NCI-H1436 (cell line): ENCODE measurements at places on chromosomes 6 and 20.
A peak's percentile ranks its signal among the peaks of the same experiment; 100 is the strongest.

DNA sequence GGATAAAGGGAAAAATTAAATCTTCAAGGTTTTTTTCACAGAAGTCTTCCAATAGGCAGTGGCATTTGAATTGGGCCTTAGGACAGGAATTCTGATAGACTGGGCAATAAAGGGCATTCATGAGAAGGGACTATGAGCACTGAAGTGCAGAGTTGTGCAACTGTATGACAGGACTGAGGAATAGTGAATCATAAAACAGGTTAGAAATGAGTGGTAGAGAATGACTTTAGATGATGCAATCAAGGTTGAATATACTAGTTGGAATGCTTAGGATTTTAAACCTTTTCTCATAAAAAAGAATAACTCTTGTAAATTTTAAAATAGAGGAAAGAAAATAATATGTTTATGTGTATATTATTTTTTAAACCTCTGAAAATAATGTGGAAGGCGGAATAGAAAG is 944.7 kb downstream of the PHF3 start:
- DNase-seq = no peak

GRCh38 chr20:53599378-53599777 is 5.7 kb upstream of the ZNF217 start:
- no peak for DNase-seq

GRCh38 chr6:108690326-108691049 is 129.8 kb downstream of the FOXO3 start:
- DNase-seq = no peak

DNA sequence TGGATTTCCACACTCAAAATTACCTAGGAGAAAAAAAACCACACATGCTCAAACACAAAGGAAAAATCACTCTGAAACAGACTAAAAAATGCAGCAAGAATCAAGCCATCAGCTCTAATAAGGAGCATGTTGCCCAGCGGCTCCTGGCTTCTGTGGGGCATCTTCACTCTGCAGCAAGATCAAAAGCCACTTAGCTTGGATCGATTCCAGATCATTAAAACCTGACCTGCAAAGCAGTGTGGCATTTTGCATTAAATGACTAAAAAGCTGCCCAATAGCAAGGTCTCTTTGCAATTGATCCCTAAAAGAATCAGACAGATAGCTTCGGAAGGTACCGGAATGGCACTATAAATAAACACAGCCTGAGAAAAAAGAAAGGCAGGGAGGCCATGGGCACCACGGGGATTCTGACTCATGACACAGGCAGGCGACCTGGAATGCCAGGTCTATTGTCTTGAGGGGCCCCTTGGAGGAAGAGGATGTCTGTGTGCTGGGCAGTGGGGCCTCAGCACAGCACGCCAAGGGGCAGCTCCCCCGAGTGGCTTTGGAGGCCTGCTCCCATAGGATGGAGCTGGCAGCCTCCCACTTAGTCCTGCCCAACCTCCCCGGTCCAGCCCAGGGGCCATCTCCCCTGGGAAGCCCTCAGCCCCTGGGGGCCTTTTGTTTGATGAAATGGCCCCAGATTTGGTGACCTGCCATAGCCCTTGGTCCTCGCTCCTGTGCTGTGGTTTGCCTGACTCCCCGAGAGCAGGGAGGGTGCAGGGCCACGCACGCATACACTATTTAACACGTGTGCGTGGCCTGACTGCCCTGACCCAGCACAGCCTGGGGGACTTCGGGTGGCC is 7.6 kb downstream of the LEMD2 start:
- no peak for DNase-seq

DNA sequence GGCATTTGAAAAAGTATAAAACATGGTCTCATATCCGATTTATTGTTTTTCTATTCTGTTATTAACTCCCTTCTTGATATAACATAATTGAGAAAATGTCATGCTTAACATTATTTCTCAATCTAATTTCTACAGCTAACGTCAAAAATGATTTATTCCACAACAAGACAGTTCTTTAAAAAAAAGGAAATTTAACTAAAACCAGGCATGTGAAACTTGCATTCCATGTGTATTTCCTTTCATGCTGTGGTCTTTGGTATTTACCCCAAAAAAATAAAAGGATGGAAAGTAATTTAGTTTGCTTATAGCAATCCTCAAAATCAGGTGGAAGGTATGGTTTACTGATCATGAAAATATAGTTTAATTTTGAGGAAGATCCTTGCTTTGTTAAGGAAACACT is 142.8 kb downstream of the COL21A1 start:
- no peak for DNase-seq

DNA sequence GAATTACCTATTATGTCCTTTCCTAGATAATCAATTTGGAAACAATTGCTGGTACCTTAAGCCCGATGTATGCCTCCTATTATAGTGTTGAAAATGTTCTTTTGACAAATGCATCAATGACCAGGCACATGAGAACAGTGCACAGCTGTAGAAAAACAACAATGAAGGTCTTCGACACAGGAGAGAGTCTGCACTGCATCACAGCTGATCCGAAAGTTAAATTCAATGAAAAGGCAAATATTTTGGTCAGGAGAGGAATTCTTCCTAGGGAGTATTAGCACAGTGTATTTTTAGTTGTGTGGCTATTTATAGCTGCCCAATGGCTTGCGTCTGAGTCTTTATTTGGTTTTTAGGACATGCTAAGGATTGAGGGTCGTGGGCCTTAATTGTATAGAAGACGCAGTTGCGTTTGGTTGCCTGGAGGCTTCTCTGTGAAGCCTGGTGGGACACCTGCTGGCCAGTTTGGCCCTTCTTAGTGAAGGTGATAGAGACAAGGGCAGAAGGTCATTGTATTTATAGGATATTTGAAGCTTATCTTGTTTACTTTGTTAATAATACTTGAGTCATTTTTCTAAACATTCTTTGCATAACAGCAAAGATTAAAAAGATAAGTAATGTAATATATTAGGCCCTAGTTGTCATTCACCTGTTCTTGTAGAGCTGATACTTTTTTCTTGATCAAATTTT is 72.3 kb downstream of the CDYL start:
- no peak for DNase-seq

- no peak for DNase-seq
These were observed 176.9 kb upstream of the PRND start for GRCh38 chr20:4544765-4545164.

GRCh38 chr6:32947552-32948465 is 5.1 kb downstream of the HLA-DMA start:
- peak; percentile 3 for DNase-seq

- no peak for DNase-seq
These were observed 68.3 kb downstream of the IMPG1 start for GRCh38 chr6:76004202-76004601.

DNA sequence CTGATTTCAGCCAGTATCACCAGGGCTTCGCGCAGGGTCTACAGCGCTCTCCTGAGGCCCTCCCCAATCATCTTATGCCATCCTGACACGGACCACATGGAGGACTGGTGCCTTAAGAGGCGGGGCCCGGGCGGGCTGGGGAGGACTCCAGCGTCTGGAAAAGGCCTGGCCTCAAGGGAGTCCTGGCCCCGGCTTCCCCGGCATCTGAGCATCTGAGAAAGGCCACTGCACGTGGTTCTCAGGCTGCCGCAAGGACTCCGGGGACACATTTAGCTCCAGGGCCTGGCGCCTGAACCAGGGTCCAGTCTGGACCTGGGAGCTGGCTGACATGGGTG is 21.4 kb downstream of the BHLHE23 start:
- DNase-seq = no peak

DNA sequence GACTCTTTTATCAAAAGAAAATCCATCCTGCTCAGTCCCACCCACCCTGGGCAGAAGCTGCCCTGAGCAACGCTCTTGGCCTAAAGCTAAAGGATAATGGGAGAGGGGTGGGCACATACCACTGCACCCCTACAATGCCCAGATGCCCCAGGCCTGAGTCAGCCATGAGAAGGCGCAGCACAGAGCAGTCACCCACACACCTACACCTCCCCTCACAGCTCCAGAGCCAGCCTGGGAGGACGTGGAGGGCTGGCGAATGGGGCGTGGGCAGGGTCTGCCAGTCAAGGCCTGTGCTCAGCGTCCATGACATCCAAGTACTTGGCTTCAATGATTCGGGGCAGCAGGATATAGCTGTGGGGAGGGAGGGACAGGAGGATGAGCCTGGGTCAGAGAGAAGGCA is 11.5 kb downstream of the SLC4A11 start:
- no peak for DNase-seq

DNA sequence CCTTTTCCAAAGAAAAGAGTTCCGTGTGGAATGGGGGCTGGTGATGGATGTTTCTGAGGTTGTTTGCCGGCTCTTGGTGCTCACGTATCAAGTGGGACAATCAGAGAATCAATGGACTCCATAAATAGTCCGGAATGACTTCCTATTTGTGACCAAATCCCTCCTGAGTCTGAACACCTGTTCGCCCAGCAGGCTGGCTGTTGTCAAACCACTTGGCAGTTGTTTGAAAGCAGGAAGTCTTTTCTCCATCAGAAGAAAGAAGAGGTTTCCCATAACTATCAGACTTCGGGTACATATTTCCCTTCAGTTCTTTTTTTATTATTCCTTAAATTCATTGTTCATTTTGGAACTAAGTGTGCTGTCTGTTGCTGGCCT is 154.7 kb upstream of the RIN2 start:
- no peak for DNase-seq

DNA sequence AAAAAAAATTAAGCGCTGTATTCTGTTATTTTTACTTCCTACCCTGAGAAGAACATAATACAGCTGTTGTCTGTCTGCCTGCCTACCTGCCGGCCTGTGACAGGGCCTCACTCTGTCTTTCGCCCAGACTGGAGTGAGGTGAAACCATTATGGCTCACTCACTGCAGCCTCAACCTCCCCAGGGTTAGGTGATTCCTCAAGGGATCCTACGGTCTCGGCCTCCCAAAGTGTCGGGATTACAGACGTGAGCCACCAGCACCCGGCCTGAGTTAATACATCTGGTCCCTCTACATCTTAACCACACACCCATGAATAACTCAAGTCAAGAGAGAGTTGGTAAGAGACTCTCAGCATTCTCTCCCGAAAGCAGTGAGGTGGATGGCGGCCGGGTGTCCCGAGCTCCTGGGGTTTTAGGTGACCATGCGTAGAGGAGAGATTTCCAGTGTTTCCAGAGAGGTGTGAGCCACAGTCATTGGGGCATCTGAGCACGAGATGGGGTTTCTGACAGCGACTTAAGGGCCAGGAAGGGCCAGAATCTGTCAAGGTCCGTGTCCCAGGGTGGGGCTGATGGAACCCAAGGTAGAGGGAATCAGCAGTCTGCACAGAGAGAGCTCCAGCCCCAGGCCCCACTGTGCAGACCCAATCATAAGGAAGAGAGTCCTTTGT is 1954.4 kb upstream of the DEFB115 start:
- DNase-seq = no peak

DNA sequence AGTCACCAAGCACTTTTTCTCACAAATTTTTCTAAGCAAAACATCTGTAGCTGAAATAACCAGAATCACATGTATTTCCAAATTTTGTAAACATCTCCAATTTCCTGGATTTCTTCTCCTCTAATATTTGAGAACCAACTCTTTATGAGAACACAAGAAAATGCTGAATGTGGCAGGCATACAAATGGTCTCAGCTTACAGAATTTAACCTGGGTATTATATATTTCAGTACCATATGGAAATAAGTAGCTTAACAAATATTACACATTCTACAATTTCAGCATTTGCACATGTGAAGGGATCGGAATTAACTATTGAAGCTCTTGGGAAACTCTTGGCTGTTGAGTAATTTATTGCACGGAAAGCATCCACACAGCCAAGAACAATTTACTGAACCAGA is 92.5 kb downstream of the TBXT start:
- no peak for DNase-seq

- no peak for DNase-seq
These were observed 23.0 kb downstream of the SLC23A2 start for GRCh38 chr20:4978050-4978918.

- no peak for DNase-seq
These were observed 172.2 kb downstream of the ARID1B start for GRCh38 chr6:156949376-156949775.

GRCh38 chr6:37761554-37762271 is 57.8 kb upstream of the ZFAND3 start:
- no peak for DNase-seq

GRCh38 chr6:111618407-111618806 is 12.7 kb upstream of the TRAF3IP2 start:
- no peak for DNase-seq

DNA sequence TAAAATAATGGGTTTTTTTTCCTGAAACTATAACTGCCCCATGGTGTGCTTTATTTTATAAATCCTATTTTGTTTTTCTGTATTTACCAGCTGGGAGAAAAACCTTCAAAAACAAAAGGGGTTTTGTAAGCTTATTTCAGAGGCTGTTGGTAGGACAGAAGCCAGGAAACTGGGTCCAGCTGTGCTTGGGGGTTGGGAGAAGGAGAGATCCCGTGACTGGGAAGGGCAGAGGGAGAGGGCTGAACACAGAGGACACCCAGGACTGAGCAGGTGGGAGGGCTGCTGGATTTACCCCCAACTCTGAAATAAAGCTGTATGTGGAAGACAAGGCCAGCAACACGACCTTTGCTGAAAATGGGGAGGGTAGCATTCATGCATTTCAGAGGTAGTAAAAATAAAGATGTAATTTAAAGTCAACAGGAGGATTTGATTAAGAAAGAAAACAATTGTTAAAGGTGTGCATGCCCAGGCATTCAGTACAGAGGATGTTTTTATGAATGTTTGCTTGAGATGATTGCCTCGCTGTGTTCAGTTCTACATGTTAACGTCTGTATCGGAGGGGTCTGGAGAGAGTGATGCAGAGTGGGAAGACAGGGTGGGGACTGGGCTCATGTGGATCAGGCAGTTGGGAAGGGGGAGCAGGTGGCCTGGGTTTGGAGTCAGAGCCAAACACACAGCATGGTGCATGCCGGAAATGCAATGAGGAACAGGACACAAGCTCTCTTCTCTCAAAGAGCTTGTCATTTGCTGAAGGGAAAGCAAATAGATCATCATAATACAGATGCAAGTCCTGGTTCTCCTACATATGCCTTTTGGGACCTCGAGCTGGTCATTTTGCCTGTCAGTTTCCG is 21.4 kb downstream of the ARFGEF3 start:
- no peak for DNase-seq

DNA sequence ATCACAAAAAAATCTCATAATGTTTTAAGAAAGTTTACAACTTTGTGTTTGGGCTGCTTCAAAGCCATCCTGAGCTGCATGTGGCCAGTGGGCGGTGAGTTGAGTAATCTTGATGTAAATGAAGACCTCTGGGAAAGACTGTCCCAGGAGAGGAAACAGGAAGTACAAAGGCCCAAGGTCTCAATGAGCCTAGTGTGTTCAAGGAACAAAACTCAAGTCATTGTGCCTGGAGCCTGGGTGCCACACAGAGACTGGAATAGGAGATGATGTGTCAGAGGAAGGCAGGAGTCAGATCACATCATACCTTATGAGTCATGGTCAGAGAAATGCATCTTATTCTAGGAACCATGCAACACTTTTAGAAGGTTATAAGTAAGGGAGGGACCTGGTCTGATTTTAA is 51.5 kb downstream of the COL19A1 start:
- no peak for DNase-seq
